GM04504 (cell line): ENCODE measurements at places on chromosomes 12 and 14.

GRCh38 chr12:78002878-78003277 is 172.2 kb downstream of the NAV3 start:
- no peak for DNase-seq

DNA sequence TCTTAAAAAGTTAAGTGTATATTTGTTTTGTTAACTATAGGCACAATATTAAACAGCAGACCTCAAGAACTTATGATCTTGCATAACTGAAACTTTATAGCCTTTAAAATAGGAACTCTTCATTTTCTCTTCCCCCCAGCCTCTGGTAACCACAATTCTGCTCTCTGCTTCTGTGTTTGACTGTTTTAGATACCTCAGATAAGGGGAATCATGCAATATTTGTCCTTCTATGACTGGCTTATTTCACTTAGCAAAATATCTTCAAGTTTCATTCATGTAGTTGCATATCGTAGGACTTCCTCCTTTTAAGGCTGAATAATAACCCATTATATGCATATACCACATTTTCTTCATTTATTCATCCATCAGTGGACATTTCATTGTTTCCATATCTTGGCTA is 131.3 kb downstream of the PTPRO start:
- no peak for DNase-seq

DNA sequence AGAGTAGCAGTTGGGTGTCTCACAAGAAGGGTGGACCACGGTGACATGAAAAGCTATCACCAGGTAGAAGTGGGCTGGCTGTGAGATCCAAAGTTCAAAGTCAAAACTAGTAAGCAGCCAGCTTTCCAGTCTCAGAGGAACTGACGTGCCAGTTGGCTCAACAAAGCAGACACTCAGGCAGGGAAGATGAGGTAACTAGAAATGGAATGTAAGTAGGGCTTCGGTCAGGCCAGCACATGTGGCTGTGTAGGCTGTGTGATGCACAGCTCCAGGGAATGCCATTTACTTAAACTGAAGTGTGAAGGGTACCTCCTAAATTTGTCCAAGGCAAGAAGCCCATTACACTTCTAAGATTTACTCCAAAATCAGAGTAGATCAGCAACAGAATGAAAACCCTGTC is 43.6 kb downstream of the PTPRR start:
- no peak for DNase-seq

DNA sequence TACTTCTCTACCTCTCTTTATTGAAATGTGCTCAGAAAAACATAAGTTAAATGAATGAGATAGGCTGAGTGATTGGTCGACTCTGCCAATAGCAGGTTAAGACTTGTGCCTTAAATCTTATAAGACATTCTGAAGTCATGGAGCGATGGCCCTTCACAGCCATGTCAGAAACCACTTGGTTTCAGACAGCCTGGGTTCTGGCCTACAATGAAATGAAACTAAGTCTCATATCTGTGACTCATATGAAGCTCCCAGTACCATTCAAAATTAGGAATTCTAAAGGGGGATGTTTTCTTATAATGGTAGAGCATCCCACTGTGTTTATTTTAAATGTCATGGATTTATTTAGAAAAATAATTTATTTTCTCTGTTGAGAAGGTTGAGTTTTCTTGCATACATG is 42.6 kb downstream of the PLXNC1 start:
- DNase-seq = no peak

DNA sequence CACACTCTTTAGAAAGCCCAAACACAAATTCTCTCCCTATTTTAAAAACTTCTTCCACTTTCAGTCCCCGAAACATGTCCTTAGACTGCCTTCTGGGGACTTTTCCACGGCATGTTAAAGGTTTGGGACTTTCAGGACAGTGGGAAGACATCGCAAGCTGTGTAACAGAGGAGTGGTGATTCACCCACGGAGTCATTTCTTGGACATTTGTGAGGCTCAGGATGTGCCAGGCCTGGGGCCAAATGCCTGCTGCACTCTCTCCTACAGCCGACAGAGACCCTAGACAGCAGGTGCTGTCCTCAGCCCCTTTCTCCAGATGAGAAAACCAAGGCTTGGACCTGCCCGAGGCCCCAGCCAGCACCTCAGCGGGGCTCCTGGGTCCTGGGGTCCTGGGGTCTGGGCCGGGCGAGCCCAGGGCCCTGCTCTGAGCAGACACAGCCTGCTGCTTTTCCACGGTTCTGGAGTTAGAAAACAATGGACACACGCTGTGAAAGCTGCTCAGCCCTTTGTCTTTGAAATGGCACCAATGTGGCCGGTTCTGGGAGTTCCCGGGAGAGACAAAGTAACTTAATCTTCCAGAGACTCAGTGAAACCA is 370.2 kb upstream of the SFSWAP start:
- DNase-seq = no peak

DNA sequence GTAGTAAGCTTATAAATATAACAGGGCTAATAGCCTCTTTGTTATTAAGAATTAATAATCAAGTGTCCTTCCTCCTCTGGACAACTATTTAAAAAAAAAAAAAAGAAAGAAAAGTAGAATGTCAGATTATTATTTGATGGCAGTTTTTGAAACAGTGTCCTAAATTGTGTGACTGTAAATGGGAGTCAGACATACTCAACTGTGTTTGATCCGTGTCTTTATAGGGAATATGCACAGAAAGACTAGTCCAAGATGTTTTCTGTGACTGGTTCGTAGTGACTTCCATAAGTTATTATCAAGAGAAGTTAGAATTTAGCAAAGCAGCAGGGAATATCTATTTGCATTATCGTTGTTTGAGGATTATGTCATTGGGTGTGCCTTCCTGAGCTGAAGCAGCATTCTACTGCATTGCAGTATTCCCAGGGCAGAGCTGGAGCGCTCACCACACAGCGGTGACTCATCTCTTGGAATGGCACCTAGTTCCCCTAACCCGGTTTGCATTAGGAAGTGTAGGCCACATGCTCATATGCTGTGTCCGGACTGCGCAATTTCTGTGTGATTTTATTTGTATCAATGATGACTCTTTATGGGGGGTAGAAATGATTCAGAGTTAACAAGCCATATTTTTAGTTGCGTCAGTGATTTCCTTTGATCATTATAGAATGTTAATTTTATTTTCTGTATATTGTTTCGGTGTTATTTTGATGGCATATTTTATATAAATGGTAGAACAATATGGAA is 7.9 kb downstream of the DYNC1H1 start:
- DNase-seq = peak; percentile 99

GRCh38 chr12:129662234-129662633 is 241.6 kb downstream of the TMEM132D start:
- no peak for DNase-seq

- DNase-seq = no peak
These were observed 117.7 kb upstream of the FUT8 start for GRCh38 chr14:65294816-65295215.

DNA sequence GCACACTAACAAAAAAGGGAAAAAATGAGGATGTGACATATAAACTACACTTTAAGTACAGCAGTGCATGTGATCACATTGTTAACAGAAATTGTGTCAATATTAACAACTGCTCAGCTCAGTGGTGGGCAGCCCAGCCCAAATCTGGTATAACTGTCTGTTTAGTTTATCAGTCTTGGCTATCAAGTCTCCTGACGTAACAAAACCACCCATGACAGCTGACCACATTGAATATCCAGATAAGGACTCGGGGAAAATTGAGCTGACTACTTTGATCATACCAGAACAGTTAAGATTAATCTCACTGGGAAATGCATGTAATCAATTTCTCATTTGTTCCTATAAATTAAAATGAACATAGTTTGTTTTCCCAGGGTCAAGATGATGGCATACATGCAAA is 396.6 kb downstream of the SNAPC1 start:
- DNase-seq = no peak

DNA sequence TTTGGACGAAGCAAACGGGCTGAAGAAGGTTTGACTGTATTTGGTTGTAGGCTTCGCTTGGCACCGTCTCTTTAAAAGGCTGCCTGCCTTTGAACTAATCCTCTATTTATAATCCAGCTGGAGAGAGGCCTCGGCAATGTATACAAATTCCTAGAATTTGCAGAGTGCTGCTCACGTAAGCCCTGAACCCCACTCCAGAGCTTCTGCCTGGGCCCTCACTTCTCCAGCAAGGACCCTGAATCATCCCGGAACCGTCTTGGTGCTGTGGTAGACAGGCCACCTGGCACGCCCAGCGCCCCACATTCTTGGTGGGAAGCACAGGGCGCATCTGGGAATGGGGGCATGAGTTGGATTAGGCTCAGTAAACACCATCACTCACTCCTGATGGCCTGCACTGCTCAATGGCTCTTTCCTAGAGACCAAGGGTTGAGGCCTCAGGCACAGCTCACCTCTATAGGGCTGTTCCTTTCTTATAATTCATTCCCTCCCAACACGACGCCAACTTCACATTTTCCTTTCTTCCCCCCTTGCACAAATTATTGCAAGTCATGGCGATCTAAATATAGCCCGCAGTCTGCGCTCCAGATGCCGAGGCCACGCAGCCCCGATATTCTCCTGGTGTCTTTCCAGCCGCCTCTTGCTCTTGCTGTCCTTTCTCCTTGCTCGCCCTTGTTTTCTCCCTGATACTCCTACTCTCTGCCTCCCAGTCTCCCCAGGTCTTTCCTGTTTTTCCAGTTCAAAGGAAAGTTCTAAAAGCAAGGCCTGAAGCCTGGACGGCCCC is 141.0 kb downstream of the ZFP36L1 start:
- no peak for DNase-seq

DNA sequence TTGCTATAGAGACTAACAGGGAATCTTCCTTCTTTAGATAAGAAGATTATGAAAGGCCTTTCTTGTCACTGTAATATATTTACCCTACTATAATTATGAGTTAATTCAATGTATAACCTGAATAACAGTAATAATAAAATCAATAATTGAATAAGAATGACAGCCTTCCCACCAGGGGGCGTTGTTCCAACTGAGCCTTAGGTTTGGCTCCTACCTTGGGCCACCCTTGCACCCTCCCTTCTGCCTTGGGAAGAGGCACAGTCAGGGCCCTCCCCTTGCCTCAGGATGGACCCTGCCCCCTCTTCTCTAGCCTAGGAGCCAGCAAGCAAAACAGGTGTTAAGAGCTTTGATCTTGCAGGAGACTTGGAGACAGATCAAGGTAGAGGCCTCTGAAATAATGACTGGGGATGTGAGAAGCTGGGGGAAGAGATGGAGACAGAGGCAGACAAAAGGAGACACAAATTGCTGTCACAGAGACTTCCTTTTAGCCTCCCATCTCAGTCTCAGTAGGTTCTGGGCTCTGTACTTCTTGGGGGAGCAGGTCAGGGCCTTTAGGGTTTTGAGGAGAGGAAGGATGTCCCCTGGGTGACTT is 40.1 kb upstream of the CISTR start:
- no peak for DNase-seq

GRCh38 chr12:48175613-48176416 is 7.6 kb upstream of the CCDC184 start:
- no peak for DNase-seq

GRCh38 chr14:75837151-75837787 is 144.5 kb downstream of the TGFB3 start:
- DNase-seq = no peak

DNA sequence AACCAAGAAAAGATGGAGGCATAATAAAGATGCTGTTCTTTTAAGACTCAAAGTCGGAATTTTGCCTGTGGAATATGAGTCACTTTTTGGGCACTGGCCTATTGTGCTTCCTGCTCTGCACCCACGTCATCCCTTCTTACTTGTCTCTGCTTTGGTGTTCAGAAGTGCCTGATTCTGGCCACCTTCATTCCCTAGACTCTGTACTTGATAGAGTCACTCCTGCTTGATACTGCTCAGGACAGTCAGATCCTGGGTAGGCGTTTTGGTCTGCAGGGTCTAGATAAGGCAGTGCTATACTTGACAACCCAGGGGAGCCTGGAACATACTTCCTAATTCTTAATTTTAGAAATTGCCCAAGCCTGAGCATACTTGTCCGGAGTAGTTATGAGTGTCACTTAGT is 1.9 kb downstream of the LRRK2 start:
- peak; percentile 60 for DNase-seq

DNA sequence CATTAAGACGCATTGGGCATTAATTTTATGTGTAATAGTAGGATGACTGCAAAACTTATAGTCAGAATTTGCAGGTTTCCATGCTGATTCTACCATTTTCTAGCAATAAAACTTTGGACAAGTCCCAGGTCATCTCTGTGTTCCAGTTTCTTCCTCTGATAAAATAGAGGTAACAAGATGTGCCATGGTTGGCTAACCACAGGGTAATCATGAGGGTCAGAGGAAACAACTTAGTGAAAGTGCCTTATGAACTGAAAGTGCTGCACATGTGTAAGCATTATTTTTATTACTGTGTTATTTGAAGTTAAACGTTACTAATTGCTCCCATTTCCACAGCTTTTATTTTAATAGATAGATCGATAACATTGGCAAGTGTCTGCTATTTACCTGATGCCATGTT is 21.1 kb downstream of the SMCO2 start:
- DNase-seq = no peak

GRCh38 chr12:46266382-46266791 is 2.5 kb downstream of the SLC38A1 start:
- no peak for DNase-seq
